ENCODE measurements at places on chromosomes 12 and 14.

DNA sequence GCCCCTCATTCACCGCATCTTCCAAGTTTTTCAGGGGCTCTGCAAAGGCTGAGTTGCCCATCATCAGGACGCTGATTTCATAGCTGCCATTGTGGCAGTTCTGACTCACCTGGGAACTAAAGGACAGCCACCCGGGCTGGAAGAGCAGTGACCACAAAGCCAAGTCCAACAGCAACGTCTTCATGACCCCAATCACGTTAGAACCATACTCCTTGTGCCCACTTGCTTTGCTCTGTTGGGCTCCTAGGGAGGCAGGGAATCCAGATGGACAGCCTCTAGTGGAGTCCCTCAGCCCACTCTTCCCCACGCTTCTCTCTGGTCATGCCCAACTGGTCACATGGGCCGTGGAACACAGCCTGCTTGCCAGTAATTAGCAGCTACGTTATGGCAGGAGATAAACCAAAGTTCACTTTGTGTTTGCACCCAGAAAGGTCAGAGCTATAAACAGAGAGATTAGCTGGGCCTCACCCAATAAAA is at the start of gene GUCY2C:
Gene GUCY2C (minus strand): TSS at position 335 of the 477 bp plus-strand sequence. CDS start 151 bp downstream, at position 184.
- DNase-seq: no peak

DNA sequence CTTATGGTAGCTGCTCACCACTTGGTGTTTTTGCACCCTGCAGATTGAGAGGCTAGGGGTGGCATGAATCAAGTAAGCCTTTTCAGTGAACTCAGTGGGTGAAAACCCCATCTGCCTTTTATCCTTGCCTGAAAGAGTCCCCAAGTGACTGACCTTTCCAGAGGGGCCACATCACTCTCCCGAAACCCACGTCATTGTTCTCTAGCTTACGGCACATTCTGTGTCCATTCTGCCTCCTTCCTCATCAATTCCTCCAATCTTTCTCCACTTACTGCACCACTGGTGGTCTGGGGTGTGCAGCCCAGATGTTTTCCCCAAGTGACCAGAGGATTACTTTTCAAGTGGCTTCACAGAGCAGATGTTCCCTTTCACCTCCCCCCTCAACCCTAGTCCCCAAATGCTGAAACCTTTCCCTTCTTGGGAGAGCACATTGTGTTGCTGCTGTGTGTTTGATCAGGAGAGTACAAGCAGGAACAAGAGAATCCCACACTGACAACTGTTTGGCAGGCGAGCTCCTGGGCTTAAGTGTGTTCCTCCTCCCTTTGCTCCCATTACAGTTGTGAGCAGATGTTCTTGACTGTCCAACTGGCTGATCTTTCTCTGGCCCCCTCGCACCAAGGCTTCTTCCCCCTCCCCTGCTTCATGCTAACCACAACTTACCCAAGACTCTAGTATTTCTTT is 138.0 kb upstream of the IGF1 start:
- no peak for DNase-seq

GRCh38 chr14:101507836-101508150 is 53.5 kb upstream of the DIO3 start:
- no peak for DNase-seq

- no peak for DNase-seq
These were observed 367.4 kb downstream of the MED13L start for GRCh38 chr12:115910057-115910456.

GRCh38 chr14:104461676-104462449 is 117.7 kb upstream of the C14orf180 start:
- peak; percentile 4 for DNase-seq

DNA sequence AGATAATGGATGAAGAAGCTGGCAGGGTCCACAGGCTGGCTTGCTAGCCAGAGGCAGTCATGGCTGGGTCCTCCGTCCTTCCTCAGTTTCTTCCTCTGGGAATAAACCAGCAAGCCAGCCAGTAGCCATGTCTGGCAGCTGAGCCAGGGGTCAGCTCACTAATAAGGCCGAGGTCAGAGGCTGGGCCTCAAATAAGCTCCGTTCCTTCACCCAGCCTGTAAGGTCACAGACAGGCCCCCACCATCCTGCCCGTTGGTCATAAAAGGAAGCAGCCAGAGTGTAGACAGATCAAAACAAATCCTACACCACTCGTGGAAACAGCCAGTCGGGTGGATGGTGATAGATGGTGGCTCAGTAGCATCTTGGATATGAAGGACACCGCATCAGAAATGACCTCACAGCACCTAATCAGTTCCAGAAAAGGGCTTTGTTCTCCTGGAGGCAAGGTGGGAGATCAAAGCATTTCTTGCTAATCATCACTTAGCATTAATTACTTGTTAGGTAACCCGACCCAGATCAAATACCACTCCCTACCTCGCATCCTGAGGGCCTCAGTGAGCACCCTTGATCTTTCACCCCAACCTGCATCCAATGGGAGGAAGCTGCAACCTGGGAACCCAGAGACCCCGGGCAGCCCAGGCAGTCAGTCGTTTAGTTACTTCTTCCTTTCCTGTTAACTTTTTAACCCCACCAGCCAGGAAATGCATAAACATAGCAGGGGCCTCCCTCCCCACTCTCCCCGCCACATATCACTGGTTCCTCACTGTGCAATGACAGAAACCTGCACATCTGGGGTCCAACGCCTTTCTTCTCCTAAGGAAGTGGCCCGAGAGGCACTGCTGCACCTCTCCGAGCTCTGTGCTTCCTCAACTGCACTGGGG is 90.2 kb downstream of the KDM2B start:
- no peak for DNase-seq

All from NCI-H1105 (cell line).